ENCODE measurements at places on chromosomes 16 and 17.

- no peak for DNase-seq
Observed at GRCh38 chr16:77157346-77158058, 33.5 kb upstream of the MON1B start.

- no peak for DNase-seq
Observed at GRCh38 chr17:60426596-60426995, 4.3 kb downstream of the CHCT1 start.

DNA sequence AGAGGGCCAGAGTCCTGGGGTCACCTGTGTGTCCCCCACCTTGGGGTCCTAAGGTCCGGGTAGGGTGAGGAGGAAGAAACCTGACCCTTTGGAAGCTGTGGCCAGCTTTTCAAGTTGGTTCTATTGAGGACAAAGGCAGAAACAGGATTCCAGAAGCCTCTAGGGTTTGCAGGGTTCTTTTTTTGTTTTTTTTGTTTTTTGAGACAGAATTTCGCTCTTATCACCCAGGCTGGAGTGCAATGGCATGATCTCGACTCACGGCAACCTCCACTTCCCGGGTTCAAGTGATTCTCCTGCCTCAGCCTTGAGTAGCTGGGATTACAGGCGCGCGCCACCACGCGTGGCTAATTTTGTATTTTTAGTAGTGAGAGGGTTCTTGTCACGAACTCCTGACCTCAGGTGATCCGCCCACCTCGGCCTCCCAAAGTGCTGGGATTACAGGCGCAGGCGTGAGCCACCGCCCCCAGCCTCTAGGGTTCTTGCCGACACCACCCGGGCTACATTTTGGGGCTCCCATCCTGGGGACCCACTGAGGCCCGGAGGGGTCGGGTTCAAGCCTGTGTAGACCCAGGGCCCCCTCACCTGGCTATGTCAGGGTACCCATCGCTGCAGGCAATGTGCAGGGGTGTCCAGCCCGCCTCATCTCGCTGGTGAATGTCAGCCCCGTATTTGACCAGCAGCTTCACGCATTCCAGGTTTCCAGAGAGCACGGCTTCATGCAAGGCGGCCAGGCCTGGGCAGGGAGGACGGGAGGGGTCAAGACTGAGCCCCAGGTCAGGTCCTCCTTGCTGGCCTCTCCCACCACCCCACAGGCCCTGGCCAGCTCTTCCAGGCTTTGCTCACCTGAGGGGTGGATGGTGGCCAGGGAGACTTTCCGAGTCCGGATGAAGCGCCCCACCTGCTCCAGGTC, 674 bp downstream of the PPP1R27 start:
- no peak for DNase-seq

- no peak for DNase-seq
Observed at GRCh38 chr16:30926937-30927788, 3.8 kb downstream of the FBXL19 start.

GRCh38 chr17:59437791-59438281, 106.4 kb downstream of the YPEL2 start:
- DNase-seq = no peak

All from HEK293T (cell line).